ENCODE measurements at places on chromosomes 3 and 15.
A peak's percentile ranks its signal among the peaks of the same experiment; 100 is the strongest.

DNA sequence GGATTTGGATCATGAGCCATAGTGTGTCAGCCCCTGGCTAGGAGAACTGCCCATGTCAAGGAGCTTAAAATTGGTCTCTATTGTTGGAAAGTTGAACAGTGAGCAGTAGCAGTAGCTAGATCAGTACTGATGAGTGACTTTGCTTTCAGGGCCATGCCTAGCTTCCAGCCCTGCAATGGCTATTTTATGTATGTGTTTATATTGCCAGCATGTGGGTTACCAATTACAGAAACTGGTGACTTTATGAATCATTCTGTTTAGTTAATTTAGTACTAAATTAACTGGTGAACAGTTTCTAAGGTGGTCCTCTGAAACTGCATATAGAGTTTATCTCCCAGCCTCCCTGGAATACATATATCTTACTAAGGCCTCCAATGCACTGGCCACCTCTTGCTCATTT, 908.1 kb upstream of the ALCAM start:
- H3K36me3 ChIP-seq: no peaks in the 10 kb centered on the region
- H3K27ac ChIP-seq: no peak overlapping the region
- no peaks in the 10 kb centered on the region for H3K27me3 ChIP-seq

DNA sequence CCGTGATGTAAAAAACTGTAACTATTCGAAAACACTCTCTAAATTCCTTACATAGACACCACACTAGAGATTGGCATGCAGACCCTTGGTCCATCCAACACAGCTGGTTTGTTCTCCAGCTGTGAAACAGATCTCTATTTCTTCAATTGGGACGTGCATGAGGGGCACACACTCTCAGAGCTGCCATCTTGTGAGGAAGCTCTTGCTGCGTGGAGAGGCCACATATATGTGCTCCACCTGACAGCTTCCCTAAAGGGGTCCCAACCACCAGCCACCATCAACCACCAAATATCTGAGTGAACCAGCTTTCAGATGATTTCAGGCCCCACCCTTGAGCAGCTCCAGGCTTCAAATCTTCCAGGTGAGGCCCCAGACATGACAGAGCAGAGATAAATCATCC, 25.6 kb downstream of the SSUH2 start:
- no peak overlapping the region for H3K27ac ChIP-seq
- H3K4me3 ChIP-seq: no peak overlapping the region

DNA sequence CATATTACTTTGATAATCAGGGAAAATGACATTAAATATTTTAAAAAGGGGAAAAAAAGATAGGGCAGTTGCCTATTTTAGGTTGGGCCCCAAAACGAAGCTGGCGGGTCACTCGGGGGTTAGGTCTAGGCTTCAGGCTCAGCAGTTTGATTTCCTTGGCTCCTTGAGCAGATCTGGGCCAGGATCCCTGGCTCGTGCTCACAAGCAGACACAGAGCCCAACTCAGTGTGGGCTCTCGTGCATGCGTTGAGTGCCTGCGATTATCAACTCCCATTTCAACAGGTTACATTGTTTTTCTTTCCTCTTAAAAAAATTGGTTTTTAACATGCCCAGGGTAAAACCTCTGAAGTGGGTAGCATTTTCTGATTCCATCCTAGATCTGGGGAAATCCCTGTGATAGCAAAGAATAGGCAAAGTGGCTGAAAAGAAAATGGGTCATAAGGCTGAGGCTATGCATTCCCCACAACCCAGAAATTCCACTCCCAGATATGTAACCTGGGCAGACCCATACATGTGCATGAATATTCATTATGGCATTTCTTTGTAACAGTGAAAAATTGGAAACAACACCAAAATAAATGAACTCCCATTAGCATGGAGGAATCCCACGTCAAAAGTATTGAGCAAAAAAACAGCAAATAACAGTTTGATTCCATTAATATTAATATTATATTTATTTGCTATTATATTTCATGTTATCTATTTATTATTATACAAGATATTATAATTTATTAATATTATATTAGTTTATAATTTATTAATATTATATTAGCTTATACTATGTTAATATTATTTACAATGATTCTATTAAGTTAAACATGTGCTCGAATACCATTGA, 27.8 kb downstream of the FAM43A start:
- H3K4me3 ChIP-seq: no peak overlapping the region
- no peak for DNase-seq
- no peaks in the 10 kb centered on the region for H3K4me1 ChIP-seq
- no peaks in the 10 kb centered on the region for H3K36me3 ChIP-seq
- no peak overlapping the region for H3K27ac ChIP-seq

GRCh38 chr3:42662813-42663535, 9.5 kb downstream of the ZBTB47 start:
- no peaks in the 10 kb centered on the region for H3K27me3 ChIP-seq
- no peak overlapping the region for H3K4me3 ChIP-seq
- no peak for DNase-seq

GRCh38 chr3:140351466-140351865, 326.4 kb upstream of the TRIM42 start:
- no peak overlapping the region for H3K4me3 ChIP-seq
- H3K36me3 ChIP-seq: no peaks in the 10 kb centered on the region
- H3K27ac ChIP-seq: no peak overlapping the region
- DNase-seq: no peak
- H3K27me3 ChIP-seq: no peaks in the 10 kb centered on the region

DNA sequence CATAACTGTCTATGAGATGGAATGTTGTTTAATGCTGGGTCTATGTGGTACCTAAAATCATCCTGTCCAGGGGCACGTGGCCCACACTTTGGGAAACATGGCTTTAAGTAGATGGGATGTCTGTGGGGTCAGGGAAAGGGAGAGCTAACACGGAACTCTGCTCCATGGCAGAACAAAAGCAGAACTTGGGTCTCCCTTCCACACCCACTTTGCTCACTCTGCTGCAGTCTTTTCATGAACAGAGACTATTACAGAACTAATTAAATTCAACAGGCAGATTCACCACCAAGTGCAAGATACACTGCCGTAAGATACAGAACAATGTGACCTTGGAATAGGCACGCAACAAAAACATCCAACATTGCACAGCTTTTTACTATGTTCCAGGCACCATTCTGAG, 28.2 kb downstream of the POPDC2 start:
- no peaks in the 10 kb centered on the region for H3K36me3 ChIP-seq
- H3K27ac ChIP-seq: no peak overlapping the region
- no peak overlapping the region for H3K4me3 ChIP-seq
- peaks cover 26% of the 10 kb centered on the region for H3K4me1 ChIP-seq
- no peak for DNase-seq
- H3K27me3 ChIP-seq: peaks cover 1% of the 10 kb centered on the region

GRCh38 chr15:79724804-79725203, 172.0 kb downstream of the MTHFS start:
- no peak overlapping the region for H3K4me3 ChIP-seq
- H3K27ac ChIP-seq: no peak overlapping the region

DNA sequence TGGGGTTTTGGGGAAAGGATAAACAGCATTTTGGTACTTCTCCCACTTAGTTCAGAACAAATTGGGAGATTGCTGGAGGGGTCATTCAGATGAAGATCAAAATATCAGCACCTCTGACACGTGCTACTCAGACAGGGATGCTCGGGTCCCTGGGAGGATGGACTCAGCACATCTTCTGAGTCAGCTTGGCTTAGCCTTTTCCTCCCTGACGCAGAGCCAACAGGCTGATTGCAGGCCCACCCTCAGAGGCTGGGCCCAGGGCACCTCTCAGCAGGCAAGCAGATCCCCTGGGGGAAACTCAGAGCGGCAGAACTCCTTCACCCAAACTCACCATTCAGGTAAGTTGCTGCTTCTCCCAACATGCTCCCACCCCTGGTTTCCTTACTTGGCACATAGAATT, 304.9 kb downstream of the TLE3 start:
- no peak for DNase-seq
- no peak overlapping the region for H3K4me3 ChIP-seq
- H3K27ac ChIP-seq: no peak overlapping the region
- H3K27me3 ChIP-seq: peaks cover 11% of the 10 kb centered on the region

- peaks cover 33% of the 10 kb centered on the region for H3K27me3 ChIP-seq
- H3K27ac ChIP-seq: no peak overlapping the region
- H3K4me1 ChIP-seq: no peaks in the 10 kb centered on the region
- no peaks in the 10 kb centered on the region for H3K36me3 ChIP-seq
- no peak for DNase-seq
- H3K4me3 ChIP-seq: no peak overlapping the region
Measured at GRCh38 chr3:50533316-50533715, 29.9 kb upstream of the CACNA2D2 start.

GRCh38 chr15:48968066-48968465, 4.3 kb upstream of the SHC4 start:
- no peaks in the 10 kb centered on the region for H3K27me3 ChIP-seq
- peaks cover 7% of the 10 kb centered on the region for H3K36me3 ChIP-seq
- DNase-seq: no peak
- H3K4me1 ChIP-seq: peaks cover 60% of the 10 kb centered on the region

GRCh38 chr3:108085810-108086350, 5.0 kb downstream of the CD47 start:
- no peaks in the 10 kb centered on the region for H3K27me3 ChIP-seq
- no peak for DNase-seq
- no peak overlapping the region for H3K27ac ChIP-seq
- H3K4me1 ChIP-seq: peaks cover 19% of the 10 kb centered on the region
- H3K36me3 ChIP-seq: peaks cover 14% of the 10 kb centered on the region

DNA sequence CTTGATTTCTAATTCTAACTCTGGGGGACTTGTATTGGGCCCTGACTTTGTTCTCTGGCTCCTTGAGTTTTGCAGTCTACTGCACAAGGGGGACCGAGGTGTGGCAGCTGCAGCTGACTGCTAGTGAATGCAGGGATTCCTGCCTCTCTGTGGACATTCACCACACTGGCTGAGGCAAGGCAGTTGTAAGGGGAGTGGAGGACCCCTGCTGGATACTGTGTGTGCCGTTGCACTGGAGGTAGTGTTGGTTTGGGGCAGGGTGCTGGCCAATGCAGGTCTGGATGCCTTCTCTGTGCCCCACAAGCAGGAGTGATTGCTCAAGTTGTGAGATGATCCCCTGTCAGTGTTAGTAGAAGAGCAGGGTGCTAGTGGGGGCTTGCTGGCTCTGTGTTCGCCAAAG, 626.1 kb downstream of the SQOR start:
- H3K36me3 ChIP-seq: no peaks in the 10 kb centered on the region
- no peak overlapping the region for H3K4me3 ChIP-seq
- DNase-seq: no peak
- H3K4me1 ChIP-seq: no peaks in the 10 kb centered on the region

- H3K36me3 ChIP-seq: peaks cover 4% of the 10 kb centered on the region
- H3K27me3 ChIP-seq: no peaks in the 10 kb centered on the region
- DNase-seq: no peak
- no peak overlapping the region for H3K4me3 ChIP-seq
- H3K4me1 ChIP-seq: peaks cover 6% of the 10 kb centered on the region
- no peak overlapping the region for H3K27ac ChIP-seq
Measured at GRCh38 chr15:58346361-58346760, 85.4 kb upstream of the LIPC start.

- no peak overlapping the region for H3K27ac ChIP-seq
- DNase-seq: no peak
- H3K4me1 ChIP-seq: no peaks in the 10 kb centered on the region
- no peaks in the 10 kb centered on the region for H3K36me3 ChIP-seq
Measured at GRCh38 chr15:70936326-70936725, 43.7 kb downstream of the LRRC49 start.

DNA sequence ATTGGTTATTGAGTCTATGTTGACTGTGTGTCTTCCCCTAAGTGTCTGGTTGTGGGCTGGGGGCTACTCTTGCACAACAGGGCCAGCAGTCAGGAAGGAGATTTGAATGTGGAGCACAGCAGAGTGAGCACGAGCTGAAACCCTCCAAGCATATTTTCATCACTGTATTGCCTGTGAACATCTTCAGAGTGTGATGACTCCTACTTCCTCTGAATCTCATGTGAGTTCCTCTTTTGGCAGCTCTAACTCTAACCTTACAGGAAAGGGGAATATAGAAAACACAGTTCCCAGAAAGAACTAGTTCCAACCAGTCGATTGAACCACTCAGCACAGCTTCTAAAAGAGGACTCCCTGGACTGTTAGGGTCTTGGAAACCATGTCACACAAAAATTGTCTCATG, 211.6 kb downstream of the RAP2B start:
- H3K27ac ChIP-seq: no peak overlapping the region
- H3K27me3 ChIP-seq: no peaks in the 10 kb centered on the region
- no peak overlapping the region for H3K4me3 ChIP-seq
- H3K4me1 ChIP-seq: no peaks in the 10 kb centered on the region
- no peaks in the 10 kb centered on the region for H3K36me3 ChIP-seq
- DNase-seq: no peak

DNA sequence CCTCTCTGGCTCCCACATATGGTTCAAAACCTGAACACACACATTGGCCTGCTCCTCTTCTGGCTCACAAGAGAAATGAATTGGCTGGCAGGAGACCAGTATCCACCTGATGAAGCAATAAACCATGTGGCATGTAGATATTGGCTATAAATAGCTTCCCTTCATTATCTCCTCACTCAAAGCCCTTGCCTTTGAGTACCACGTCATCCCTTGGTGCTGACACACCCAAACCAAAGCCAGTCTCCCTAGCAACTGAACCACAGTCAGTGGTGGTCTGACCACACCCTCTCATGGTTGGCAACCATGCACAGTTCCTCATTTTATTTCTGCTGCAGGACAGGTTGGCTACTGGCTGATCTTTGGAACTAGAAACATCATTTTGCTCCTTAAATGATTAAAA, 98.8 kb downstream of the ZNF621 start:
- no peaks in the 10 kb centered on the region for H3K27me3 ChIP-seq
- no peak overlapping the region for H3K4me3 ChIP-seq
- H3K4me1 ChIP-seq: peaks cover 2% of the 10 kb centered on the region
- no peaks in the 10 kb centered on the region for H3K36me3 ChIP-seq
- no peak overlapping the region for H3K27ac ChIP-seq

- H3K4me1 ChIP-seq: peaks cover 44% of the 10 kb centered on the region
- peak overlapping the region; percentile 60 for H3K27ac ChIP-seq
- DNase-seq: no peak
Measured at GRCh38 chr15:51846463-51847230, 17.2 kb downstream of the TMOD3 start.

DNA sequence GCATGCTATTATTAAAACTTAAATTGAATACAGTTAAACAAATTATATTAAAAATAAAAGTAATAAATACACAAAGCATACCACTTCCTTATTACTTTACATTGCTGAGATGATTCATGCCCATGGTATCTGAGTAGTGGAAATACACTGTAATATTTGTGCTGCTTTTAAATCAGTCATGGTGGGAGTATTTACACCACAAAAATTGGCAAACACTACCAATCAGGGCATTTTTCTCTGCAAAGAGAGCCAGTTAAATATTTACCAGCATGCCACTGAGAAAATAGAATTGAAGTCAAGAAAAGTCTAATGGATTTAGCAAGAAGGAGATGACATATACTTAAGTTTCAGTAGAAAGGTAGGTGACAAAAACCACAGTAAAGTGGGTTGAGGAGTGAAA, 19.6 kb downstream of the PPARG start:
- H3K4me1 ChIP-seq: peaks cover 34% of the 10 kb centered on the region
- no peak overlapping the region for H3K4me3 ChIP-seq
- H3K36me3 ChIP-seq: peaks cover 8% of the 10 kb centered on the region
- DNase-seq: no peak

GRCh38 chr15:78840661-78841375, 29.6 kb upstream of the ADAMTS7 start:
- no peak overlapping the region for H3K4me3 ChIP-seq
- peak overlapping the region; percentile 73 for H3K27ac ChIP-seq
- DNase-seq: no peak
- H3K4me1 ChIP-seq: peaks cover 7% of the 10 kb centered on the region
- peaks cover 4% of the 10 kb centered on the region for H3K27me3 ChIP-seq
- no peaks in the 10 kb centered on the region for H3K36me3 ChIP-seq

- no peak overlapping the region for H3K27ac ChIP-seq
- DNase-seq: no peak
Measured at GRCh38 chr3:134302674-134303073, 52.0 kb upstream of the RYK start.
